ENCODE measurements at places on chromosomes 11 and 22.

- no peak for DNase-seq
Measured at GRCh38 chr22:39178206-39179111, 26.0 kb upstream of the CBX7 start.

DNA sequence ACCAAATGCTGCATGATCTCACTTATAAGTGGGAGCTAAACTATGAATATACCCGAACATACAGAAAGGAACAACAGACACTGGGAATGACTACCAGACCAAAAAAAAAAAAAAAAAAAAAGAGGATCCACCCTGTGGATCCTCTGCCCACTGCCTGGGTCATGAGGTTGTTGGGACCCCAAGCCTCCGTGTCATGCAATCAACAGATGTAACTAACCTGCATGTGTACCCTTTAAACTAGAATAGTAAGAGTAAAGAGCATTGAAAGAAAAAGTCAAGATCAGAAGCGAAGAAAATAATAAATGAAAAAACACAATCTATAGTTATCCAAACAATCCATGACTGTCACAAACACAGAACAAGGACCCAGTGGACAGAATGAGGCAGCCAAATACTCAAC, 109.5 kb upstream of the TOP3B start:
- no peak for DNase-seq

DNA sequence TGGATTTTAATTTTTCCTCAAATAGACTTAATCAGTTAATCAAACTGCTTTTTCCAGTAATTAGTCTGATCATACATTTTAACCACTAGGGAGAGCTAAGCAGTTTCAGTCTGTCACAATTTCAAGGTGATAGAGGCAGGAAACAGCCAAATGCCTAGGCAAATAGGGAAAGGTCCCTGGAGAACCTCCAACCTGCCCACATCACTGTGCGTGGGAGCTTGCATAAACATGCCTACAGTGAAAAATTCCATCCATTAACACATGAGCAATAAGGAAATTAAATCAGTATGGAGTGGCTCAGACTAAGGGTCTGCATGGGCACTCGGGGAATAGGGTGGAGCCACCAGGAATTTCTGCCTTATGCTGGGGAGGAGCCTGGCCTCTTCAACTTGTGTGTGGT, 74.6 kb downstream of the AASDHPPT start:
- no peak for DNase-seq

GRCh38 chr11:8018484-8019313, 31.6 kb downstream of the EIF3F start:
- no peak for DNase-seq

DNA sequence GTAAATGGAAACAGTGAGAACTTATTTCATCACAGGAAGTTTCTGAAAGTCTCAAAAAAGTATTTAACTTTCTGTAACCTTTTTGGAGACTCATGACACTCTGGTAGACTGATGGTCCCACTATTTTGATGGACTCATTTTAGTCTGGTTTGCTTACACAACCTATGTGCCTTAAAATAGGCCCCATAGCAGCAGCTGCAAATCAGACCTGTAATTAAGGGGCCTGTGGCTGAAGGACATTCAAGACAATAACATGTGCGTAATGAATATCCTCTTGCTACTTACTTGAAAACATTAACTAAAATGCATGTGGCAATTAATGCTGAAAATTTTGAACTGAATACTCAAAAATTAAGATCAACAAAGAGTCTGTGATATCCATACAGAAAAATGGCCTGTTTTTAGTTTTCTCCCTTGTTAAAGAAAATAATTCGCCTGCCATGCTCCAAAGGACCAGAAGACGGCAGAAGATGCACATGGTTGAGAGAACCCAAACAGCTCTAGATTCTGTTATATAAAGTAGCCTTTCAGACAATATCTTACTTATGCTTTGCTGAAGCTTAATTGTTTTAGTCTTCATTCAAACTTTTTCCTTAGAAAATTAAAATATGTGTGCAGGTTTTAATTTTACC, 568.5 kb downstream of the KCNA4 start:
- DNase-seq: no peak

GRCh38 chr11:72354356-72355115, 79.8 kb downstream of the CLPB start:
- no peak for DNase-seq

DNA sequence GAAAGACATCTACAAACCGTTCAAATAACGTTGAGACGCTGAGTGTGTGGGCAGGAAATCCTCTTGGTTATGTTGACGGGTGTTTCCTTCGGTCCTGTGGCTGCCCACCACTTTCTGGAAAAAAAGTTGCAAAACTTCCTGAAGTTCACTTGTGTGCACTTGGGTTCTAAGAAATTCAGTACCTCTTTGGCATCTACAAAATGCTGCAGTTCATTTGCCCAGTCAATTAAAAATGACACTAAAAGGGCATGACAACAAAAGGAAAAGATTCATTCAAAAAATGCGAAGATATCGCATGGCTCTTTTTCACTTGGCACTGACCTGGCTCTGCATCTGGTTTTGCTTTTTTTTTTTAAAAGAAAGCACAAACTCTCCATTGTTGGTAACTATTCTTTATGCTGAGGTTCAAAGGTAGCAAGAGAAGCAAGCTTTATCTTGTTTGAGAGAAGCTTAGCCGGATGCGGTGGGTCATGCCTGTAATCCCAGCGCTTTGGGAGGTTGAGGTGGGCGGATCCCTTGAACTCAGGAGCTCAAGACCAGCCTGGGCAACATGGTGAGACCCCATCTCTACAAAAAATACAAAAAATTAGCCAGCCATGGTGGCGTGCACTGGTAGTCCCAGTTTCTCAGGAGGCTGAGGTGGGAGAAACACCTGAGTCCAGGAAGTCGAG, 10.6 kb upstream of the XBP1 start:
- DNase-seq: no peak

GRCh38 chr22:48744283-48744641, 1083.4 kb downstream of the BRD1 start:
- DNase-seq: no peak

DNA sequence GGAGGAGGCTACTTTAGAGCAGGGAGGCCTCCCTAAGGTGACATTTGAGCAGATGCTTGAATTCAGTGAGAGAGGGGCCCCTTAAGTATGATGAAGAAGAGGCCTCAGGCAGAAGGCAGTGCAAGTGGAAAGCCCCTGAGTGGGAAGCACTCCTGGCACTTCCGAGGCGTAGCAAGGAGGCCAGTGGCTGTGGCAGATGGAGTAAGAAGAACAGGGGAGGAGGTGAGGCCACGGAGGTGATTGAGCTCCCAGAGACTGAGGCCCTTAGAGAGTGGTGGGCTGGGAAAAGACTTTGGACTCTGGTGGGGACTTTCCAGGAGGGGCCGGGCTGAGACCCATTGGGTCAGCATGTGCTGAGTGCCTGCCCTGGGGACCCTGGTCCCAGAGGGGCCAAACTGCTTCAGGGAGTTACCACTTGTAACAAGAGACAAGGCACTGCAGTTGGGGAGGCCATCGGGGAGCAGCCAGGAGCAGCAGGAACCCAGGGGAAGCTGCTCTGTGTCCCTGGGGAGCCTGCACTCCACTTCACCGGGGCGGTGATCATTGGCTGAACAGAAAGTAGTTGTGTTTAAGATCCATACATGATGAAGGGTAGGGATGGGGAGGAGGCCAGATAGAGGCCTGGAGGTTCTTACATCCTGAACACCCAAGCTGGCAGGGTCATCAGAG, 2.5 kb upstream of the CENPM start:
- no peak for DNase-seq

- no peak for DNase-seq
Measured at GRCh38 chr11:8296872-8297271, 33.2 kb upstream of the LMO1 start.

- DNase-seq: no peak
Measured at GRCh38 chr11:92311616-92312449, 87.2 kb downstream of the FAT3 start.

DNA sequence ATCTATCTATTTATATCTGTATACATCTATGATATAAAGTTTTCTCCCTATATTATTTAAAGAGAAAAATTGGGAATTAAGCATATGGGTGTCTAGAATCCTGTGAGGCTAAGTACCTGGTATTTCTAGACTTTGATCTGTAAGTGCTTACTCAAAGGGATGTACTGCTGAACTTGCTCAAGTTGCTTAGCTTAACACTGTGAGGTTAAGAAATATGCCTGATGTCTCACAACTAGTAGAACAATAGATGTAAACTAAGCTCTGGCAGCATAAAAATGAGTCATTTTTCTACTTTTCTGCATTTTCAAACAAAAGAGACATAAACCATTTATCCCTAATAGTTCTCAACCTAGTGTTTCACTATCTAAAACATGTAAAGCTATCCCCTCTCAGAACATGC, 744.4 kb upstream of the ANO3 start:
- no peak for DNase-seq

DNA sequence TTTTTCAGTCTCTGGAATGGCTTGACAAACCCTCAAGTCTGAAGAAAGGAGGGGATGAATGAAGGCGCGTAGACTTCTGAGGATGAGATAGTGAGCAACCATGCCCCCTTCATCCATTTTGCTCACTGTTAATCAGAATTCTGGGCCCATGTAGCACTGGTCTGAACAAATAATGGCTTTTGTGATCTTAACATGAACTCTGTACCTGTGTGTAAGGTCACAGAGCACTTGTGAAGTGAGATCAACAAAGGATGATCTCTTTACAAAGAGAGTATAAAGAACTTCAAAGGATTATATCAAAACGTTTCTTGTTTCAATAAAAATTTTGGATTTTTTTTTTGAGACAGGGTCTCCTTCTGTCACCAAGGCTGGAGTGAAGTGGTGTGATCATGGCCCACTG, 976.7 kb downstream of the OPCML start:
- no peak for DNase-seq

- peak; percentile 41 for DNase-seq
Measured at GRCh38 chr11:103947546-103947919, 88.9 kb upstream of the DDI1 start.

DNA sequence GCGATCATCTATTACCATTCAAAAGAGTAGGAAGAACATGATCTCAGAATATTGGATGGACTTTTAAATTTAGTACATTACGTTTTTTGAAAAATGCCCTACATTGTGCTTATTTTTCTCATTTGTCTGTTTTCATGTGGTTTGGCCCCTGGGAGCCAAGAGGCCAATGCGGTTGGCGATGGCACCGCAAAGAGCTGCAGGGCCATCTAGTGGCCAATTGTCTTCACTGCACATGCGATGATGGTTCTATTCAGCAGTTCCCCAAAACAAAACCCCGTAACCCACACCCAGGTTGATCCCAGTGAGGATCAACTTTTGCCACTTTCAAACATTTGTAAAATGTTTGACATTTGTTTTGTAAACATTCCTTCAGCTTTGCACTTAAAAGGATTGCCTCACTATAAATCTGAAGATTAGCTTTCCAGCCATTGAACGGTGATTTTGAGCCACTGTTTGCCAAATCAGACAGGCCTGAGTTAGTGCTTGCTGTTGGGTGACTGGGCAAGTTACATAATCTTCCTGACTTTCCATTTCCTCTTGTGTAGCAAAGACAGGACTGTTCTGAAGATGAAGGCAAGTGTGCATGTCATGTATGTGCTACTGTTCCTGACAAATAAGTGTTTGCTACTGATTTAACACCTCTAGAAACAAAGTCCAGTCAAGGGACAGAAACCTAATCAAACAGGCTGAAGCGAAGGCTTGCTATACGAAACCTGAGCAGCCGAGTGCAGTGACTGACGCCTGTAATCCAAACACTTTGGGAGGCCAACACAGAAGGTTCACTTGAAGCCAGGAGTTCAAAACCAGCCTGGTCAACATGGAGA, 29.2 kb upstream of the XBP1 start:
- DNase-seq: peak; percentile 15

- no peak for DNase-seq
Measured at GRCh38 chr22:24716602-24717001, 57.9 kb downstream of the PIWIL3 start.

GRCh38 chr22:23122992-23123803, 18.6 kb downstream of the RSPH14 start:
- DNase-seq: no peak

- DNase-seq: no peak
Measured at GRCh38 chr11:11422411-11423128, 69.5 kb upstream of the CSNK2A3 start.

DNA sequence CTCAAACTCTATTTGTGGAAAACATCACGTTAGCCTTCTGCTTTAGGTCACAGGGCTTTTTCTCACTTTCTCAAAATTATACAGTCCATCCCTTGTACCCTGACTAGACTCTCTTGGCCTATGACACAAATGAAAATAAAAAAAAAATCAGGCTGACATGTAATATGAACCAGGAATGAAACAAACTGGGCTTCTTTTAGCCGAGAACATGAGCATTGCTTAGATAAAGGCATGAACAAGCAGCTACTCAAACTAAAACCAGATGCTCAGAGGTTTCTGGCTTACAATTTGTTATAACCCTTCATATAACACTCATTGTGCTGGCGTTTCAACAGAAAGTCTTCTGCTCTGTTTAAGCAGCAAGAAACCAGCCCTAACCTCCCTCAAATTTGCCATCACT, 265.5 kb upstream of the NARS2 start:
- DNase-seq: no peak

DNA sequence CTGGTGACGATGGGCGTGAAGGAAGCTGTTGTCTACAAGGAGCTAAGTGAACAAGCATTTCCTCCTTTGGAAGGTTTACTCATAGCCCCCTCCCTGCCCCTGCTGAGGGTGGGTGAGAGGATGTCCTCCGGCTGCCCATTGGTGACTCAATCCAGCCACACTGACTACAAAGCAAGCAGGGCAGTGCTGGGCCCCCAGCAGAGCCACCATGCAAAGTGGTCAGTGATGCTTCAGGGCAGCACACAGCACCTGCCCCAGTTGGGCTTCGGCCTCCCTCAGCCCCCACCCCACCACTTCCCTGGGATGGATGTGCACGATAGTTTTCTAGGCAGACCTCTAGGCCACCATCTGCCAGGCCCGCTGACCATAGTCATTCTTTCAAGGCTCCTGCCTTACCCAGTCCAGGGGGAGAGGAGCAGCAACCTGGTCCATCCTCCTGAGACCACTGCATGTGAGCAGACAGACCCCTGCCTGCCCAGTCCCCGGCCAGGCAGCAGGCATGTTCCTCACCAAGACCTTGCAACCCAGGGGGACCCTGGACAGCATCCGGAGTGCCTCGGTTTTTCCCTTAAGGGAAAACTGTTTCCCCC, 125.1 kb downstream of the BCR start:
- no peak for DNase-seq

DNA sequence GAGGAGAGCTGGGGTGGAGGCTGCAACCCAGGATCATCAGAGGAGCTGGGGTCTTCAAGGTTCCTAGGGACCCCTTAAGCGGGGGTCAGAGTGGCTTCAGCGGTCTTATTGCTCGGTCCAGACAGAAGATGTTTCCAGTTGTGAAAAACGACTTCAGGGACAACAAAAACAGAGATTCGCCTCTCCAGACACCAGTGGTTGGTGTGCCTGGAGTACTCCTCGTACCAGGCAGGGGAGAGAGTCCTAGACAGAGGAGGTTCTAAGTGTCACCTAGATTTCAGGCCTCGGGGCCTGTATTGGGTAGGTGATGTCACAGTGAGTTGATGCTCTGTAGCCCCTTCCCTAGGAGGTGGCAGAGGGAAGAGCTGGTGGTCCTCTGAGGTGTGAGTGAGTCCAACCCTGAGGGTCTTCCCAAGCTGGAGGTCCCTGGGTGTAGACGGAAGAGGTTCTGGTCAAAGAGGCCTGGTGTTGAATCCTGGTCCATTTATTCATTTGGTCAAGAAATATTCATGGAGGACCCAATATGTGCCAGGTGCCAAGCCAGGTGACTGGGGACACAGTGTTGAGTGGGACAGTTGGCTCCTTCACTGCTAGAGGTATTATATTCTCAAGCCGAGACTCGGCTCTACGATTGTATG, 4.4 kb upstream of the IGLL5 start:
- no peak for DNase-seq

- no peak for DNase-seq
Measured at GRCh38 chr11:92758241-92758780, 211.1 kb upstream of the MTNR1B start.

- no peak for DNase-seq
Measured at GRCh38 chr22:48486558-48486957, 1341.1 kb downstream of the BRD1 start.
